Kidney capillary endothelial cell (primary cell): ENCODE measurements at places on chromosomes 2 and 18.

GRCh38 chr2:44836174-44836573, 105.3 kb upstream of the SIX3 start:
- no peak for DNase-seq

GRCh38 chr2:15642011-15642814, 50.5 kb downstream of the DDX1 start:
- no peak for DNase-seq

DNA sequence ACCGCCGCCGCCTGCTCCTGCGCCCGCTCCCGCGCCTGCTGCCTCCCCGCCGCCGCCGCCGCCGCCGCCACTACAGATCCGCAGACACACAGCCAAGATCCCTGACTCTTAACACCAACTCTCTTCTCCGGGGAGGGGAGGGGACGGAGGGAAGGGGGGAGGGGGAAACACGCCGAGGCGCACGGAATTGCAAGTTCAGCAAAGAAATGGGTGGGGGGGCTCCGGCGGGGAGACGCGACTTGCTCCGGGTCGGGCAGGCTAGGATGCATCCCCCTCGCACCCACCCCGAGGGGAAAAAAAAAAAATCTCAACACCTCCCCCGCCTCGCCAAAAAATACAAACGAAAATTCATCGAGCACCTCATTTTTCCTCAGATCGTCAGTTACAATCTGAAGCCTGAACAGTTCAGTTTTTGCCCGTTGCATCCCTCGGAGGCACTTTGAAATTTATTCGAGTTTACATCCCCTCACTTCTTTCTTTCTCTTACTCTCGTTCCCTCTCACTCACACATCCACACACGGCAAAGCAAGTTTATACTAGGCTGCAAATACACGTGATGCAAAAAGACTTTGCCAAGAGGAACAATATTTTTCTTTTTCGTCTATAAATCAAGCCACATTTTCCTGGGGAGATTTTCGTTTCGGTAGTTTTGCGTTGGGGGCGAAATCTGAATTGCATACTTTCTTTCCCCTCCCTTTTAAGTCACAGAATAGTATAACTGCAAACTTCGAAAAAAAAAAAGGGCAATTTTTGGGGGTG, at the start of gene TCF4:
TCF4 (minus strand) TSS at position 82 of the 759 bp plus-strand sequence. CDS start 1,076 bp downstream, outside the sequence.
- peak; percentile 50 for DNase-seq

GRCh38 chr2:149984311-149984710, 396.7 kb upstream of the MMADHC start:
- no peak for DNase-seq

- no peak for DNase-seq
Observed at GRCh38 chr18:45321520-45321919, 293.8 kb upstream of the SLC14A2 start.

- DNase-seq: no peak
Observed at GRCh38 chr2:35787302-35788031, 568.1 kb upstream of the CRIM1 start.
